HepG2 (cell line): ENCODE measurements at places on chromosomes 3 and 15. TPM values are rescaled to one million over a fixed set of nuclear protein-coding genes. Genes with fewer than 3 reads are reported as not detected.

- DNase-seq = no peak
These were observed 21.6 kb downstream of the LYSMD4 start for GRCh38 chr15:99711625-99712024.

DNA sequence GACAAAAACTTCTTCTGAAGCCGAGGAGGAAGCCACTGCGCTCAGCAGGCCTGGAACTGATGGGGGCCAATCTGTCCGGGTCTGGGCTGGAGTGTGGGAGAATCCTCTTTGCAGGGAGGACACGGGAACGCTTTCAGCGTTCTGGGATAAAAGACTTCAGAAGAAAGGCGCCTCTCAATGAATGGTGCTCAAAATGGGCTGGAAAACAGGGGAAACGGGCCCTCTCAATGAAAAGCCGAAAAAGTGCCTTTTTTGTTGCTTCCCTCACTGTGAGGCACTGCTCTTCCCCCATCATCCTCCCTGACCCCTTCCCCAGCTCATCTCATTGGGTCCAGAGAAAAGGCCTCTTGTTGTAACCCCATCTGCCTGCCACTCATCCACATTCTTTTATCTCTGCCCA lies 119.5 kb upstream of the LRIG1 start:
- no peak for DNase-seq

GRCh38 chr3:157374933-157375332 lies 61.7 kb upstream of the PTX3 start:
- no peak for DNase-seq

DNA sequence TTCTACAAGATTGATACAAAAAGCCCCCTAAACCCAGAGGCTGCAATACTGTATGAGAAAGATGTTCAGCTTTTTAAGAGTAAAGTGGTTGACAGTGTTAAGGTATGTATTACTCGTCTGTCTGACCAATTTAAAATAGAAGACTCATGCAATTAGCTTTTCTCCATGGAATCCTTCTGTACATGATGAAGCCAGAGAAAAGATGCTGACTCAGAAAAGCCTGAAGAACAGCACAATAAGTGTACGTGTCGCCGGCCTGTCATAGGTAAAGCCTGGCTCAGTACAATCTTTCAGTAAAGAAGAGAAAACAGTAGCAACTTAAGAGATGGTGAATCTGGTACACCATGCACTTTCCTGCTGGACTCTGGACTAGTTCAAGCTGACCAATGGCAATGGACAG lies 16.4 kb downstream of the NEK4 start:
- DNase-seq = no peak

GRCh38 chr3:186315581-186316354 lies 46.3 kb downstream of the DGKG start:
- no peak for DNase-seq

DNA sequence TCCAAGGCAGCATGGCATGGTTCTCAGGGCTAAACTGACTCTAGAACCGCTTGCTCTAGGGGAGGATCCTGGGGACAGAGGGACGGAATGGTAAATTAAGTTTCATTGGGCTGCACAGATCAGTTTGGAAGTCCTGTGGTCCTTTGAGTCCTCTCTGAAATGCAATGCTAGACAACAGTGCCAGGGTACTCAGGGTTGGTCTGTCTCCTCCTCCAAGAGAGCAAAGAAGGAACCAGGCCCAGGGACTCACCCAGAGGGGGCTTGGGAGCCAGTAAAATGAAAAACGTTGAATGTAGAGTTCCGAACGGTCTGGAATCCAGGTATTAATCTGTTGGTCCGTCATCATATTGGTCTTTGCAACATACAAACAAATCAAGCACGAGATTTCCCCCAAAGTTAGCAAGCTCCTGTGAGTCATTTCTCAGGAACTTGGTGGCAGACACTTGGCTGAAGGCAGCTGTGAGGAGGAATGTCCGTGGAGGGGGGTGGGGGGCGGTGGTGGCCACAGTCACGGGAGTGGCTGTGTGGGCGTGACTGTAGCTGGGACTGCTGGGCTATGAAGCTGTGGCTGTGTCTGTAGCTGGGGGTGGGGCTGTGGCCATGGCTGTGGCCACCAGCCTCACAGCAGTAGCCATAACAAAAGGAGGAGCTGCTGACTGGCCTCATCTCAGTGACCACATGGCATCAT lies 361.0 kb downstream of the SHQ1 start:
- DNase-seq = peak; percentile 5

- DNase-seq = peak; percentile 40
These were observed 26.3 kb upstream of the MTHFS start for GRCh38 chr15:79923079-79923514.

GRCh38 chr3:23816721-23817120 lies 11.0 kb downstream of the UBE2E1 start:
- DNase-seq = no peak

Gene RYR3
- total RNA-seq = not detected in 2 replicates

GRCh38 chr15:78438619-78439285 lies 736 bp downstream of the IREB2 start:
- peak; percentile 60 for DNase-seq

Gene ANKRD63
- not detected in 2 replicates for total RNA-seq

Gene SSUH2
- total RNA-seq = 36.2 and 38.1 TPM in 2 replicates

DNA sequence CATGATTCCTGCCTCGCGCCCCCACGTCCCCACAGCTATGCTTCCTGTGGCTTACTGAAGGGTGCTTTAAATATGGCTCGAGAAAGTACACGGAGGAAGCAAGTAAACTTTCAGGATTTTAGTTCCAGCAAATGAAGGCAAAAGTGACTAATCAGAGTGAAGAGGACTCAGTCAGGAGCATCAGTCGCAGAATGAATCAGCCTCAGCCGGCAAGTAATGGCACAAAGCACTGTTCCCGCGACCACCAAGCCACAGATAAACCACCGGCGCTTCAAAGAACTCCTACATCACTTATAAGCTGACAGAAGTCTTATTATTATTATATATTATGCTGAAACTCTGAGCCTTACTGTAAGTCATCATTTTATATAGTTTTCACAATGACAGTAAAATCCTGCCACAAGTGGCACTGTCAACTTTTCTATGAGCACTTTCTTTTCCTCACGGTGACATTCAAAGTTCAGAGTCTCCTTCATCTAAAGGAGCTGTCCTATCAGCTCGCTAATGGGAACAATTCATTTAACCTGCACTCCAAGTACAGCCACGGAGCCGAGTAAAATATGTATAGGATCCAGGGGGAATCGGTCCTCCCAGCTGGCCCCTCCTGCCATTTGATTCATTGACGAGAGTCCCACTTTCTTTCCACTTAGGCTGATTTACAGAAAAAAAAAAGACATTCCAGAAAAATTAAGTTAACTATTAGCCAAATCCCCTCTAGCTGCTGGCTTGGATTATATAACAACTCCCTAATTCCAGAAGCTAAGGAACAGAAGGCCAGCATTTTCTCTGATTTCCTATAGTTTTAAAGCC lies 217.0 kb upstream of the ICE2 start:
- no peak for DNase-seq

- DNase-seq = peak; percentile 68
These were observed 18.9 kb upstream of the COPG1 start for GRCh38 chr3:129230311-129231019.

Gene CDCP1
- total RNA-seq = 0.14 and 0.18 TPM in 2 replicates

Gene CAMK2N2
- 0.27 TPM in 1 of 2 replicates, not detected in the other for total RNA-seq

DNA sequence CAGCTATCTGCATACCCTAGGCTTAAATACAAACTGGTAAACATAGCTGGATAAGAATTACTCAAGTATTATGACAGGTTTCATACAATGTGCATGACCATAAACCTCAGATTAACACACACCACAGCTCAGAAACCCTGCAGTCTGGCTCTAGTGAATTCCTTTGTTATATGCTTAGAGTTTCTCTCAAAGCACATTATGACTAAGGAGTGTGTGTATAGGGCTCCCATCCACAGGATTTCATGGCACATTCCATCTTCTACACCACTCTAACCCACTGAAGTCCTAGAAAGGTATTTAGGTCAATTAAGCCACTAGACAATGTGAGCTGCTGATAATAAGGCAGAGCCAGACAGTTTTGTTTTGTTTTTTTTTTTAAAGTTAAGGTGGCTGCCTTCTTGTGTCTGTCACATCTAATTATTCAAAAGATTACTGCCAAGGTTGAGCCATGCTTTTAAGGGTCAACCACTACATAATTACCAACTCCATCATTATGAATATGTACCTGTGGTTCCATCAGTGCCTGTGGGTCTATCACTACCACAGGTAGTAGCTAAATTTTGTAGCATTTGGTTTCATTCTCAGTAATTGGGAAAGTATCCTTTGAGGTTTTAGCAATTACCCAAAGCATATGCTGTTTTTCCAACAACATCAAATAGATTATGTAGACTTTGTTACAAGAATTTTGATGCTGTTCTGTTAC lies 107.0 kb downstream of the ALCAM start:
- no peak for DNase-seq

- no peak for DNase-seq
These were observed 68.6 kb upstream of the EPHA3 start for GRCh38 chr3:89038869-89039268.

Gene APOD
- total RNA-seq = not detected in 2 replicates

DNA sequence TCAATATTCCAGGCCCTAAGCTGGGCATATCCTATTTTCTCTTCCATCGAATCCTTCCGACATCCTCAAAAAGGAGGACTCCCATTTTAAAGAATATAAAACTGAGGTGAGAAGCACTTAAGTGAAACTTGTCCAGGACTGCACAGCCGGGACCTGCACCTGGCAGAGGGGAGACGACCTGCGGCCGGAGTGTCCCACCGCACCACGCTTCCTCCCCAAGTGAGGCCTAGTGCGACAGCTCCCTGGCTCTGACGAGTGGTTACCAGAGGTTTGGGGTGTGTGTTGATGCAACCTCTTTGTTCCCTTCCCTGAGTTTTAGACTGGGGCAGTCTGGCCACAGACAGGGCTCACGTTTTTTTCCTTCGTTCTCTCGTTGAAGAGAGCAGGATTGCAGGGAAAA lies 24.9 kb upstream of the ATP2B2 start:
- no peak for DNase-seq

DNA sequence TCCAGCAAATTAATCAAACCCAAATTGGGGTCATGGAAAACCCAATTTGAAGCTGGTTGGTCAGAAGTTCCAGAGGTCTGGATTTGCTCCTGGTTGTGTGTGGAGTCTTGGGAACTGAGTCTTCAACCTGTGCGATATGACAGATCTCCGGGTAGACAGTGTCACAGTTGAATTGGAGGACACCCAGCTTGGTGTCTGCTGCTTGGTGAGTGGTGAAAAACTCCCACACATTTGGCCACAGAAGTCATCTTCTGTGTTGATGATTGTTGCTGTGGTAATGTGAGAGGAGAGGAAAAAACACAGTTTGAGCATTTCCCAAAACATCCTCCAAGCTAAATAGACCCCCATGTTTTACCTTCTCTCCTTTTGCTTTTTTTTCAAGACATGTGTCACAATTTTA lies 218.1 kb downstream of the TP63 start:
- DNase-seq = no peak

- DNase-seq = peak; percentile 81
These were observed 77.3 kb upstream of the MAGI1 start for GRCh38 chr3:66115858-66116654.

DNA sequence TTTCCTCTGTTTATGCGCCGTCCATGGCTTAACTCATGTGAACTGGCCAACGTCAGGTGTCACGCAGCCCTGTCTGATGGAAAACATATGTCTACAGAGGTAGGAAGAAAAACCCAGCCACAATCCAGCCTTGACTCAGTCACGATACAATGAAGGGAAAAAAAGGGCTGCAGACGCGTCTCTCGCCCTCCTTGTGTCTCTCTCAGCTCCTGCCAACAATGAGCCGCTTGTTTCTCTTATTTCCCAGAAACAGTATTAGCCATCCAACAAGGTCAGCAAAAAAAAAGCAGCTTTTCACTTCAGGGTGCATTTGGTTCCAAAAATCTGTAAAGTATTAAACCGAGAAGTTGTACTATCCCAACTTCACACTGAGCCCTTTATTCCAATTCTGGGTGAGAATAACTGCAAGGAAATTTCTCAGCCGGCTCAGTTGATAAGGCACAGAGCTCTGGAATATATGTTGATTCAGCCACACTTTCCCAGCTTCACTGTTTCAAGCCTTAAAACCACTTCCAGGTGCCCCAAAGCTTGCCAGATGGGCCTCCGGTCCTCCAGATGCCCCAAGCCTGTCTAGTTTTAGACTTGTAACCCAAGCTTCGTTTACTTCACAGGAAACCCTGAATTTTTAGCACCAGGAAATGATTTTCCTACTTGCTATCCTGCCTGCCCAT lies 79.4 kb downstream of the TM4SF4 start:
- DNase-seq = no peak

GRCh38 chr15:39583596-39584265 lies 2.9 kb downstream of the THBS1 start:
- peak; percentile 25 for DNase-seq

Gene DET1
- 2.1 and 2.2 TPM in 2 replicates for total RNA-seq

Gene TTC21A
- total RNA-seq = 0.31 and 0.39 TPM in 2 replicates

Gene LYZL4
- total RNA-seq = not detected in 2 replicates

- no peak for DNase-seq
These were observed 136.7 kb upstream of the DAZL start for GRCh38 chr3:16741890-16742289.

Gene INKA1
- total RNA-seq = 0.22 TPM in 1 of 2 replicates, not detected in the other

- DNase-seq = no peak
These were observed 9.4 kb downstream of the CLSTN2 start for GRCh38 chr3:139944256-139944910.

GRCh38 chr15:39555885-39556284 lies 25.0 kb upstream of the THBS1 start:
- DNase-seq = no peak

Gene CLEC3B
- total RNA-seq = not detected in 2 replicates

GRCh38 chr3:14460342-14461005 lies 58.1 kb downstream of the SLC6A6 start:
- DNase-seq = no peak

DNA sequence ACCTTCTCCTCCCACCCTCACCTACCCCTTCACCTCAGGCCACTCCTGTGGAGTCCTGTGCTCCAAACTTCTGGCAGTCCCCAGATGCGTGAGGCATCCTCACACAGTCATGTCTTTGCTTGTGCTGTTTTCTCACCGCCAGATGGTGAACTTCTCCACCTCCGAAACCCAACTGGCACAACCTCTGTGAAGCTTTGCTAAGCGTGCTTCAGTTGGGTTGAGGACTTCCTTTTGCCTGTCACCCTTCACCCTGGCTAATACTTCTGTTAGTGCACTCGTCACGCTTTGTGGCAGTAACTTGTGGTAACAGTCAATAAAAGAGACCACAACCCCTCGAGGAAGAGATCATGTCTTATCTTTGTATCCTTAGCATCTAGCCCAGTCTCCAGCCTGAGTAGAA lies 42.0 kb upstream of the SKOR1 start:
- no peak for DNase-seq

DNA sequence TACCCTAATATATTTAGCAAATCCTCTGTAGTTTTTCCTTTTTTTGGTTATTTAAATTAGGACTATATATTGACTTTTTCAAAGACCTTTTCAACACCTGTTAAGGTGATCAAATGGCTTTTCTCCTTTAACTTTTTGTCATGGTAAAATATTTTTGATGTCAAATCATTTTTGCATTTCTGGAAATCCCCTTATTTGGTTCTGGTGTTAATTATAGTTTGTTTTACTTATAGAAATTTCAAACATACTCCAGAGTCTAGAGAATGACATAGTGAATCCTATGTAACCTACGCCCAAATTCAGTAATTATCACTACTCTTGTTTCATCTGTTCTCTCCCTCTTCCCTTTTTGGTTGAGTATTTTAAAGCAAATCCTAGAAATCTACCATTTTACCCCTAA lies 121.3 kb upstream of the TBL1XR1 start:
- no peak for DNase-seq
